GM13977 (cell line): ENCODE measurements at places on chromosomes 3 and 15.

DNA sequence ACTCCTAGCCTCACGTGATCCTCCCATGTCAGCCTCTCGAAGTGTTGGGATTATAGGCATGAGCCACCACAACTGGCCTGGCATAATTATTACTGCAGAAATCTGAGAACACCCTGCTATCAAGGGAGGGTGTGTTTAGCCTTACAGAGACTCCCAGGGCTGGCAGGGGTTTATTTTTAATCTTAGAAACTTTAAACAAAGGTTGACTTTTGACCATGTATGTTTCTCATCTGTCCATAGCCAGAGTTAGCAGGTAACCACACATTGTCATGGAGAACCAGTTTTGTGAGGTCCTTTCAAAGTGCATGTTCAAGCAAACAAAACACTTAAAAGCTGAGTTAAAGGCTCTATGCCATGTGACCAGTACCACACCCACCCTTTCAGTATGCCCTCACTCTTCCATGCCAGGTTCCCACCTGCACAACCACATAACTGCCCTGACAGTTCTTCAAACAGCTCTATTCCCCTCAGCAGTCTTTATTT is 11.1 kb downstream of the SIAH2 start:
- no peak for DNase-seq

GRCh38 chr3:46733026-46733800 is 15.5 kb upstream of the PRSS50 start:
- no peak for DNase-seq

DNA sequence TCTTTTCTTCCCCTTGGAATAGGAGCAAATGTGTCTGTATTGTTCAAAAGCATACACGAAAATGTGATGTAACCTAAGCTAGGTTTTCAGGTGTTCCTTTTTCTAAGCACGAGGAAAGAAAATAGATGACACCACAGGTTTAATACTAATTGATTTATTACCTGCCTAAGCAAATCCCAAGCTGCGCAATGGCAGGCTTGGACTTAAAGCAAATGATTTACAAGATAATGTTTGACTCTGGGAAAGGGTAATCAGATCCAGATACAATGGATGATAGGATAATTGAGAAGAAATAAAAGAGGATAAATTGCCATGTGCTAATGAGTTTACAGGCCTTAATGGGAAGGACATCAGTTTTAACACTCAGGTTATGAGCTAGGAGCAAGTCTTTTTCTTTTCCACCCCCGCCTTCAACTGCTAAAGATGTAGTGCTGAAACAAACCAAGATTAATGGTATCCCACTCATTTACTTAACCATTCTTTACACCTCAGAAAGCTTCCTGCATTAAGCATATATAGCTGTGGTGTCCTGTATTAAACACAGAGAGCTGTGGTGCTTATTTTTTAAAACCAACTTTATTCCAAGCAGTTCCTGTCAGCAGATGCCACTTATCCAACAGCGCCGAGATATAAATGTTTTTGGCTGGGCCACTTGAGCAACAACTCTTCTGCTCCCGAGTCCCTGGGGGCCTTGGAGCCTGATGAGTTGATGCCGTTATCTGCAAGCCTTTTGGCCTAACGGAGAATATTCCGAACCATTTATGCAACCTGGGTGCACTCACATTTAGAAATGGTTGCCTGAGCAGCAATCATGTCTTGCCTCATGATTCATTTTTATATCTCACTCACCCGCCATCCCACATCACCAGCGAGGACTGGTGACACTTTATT is 205.5 kb downstream of the MECOM start:
- no peak for DNase-seq

GRCh38 chr3:24139463-24140412 is 194.7 kb downstream of the NR1D2 start:
- DNase-seq, result no peak

DNA sequence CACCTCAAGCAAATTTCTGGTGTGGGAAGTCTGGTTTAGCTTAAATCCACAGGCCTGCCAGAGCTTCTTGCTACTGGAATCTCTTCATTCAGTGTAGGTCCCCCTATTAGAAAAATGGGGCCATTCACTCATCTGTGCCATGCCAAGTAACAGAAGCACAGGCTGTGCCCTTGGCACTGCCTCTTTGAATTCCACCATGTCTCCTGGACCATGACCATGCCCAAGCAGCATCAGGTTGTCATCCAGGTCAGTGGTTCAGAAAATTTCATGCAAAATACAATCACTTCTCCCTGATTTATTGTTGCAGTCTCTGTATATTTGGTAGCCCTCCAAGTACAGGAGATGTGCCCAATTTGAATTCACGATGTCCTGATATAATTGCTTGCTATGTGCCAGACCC is 602.1 kb upstream of the ZNF385D start:
- DNase-seq, result no peak

DNA sequence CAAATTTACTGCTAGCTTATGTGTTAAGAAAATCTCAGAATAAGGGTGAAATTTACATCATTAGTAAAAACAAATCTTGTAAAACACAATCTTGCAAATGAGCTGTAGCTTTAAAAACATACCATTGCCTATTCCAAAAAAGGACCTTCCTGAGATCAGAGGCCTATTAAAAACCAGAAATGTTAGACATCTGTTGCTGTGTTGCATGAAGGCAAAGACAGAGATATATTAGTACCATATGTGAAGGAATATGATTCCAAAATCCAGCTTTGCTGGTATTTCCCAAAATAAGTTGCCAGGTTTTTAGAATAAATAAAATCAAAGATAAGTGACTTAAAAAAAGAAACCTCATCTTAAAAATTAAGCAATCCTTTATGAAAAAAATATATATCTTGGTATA is 504.1 kb upstream of the CDIN1 start:
- DNase-seq, result no peak

DNA sequence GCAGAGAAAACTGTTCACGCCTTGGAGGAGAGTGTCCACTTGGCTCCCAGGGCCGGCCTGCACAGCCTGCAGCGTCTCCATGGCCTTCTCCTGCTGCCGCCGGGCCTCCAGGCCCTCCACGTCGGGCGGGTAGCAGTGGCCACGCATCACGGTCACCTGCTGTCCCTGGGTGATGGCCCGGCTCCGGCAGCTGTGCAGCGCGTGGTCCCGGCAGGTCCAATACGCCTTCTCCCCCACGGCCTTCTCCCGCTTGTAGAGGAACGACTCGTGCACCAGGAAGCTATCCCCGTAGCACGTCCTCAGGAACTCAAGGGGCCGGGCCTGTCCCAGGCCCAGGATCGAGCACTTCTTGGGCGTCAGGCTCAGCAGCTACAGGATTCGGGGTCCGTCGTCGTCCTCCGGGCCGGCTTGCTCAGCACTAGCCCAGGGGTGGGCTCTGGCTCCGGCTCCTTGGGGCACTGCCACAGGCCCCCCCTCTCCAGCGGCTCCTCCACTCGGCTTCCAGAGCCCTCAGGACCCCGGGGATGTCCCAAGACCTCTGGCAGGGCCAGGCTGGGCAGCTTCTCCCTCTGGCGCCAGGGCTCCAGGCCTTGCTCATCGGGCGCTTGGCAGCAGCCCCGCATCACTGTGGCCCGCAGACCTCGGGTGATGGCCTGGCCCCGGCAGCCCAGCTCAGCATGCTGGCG is 83.6 kb upstream of the FXR1 start:
- DNase-seq, result no peak

GRCh38 chr15:55858661-55859060 is 115.7 kb upstream of the PRTG start:
- DNase-seq, result no peak

DNA sequence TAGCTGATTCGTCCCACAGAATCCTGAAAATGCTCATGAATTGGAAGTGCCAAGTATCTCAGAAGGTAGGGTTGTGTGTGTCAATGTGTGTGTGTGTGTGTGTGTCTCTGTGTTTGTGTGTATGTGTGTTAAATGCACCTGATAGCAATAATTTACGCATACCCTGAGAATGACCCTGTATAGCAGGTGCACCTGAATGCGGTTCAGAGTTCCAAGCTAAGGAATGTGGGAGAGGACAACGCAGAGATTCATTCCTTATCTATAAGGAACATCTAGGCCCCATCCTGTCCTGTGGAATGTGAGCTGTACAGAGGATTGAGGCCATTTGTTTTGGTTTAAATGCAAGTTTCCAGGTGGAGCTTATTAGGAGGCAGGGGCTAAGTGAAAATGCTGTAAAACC is 49.1 kb upstream of the NEDD4 start:
- no peak for DNase-seq

GRCh38 chr3:44210967-44211366 is 30.7 kb upstream of the TOPAZ1 start:
- no peak for DNase-seq

GRCh38 chr15:101538177-101538576 is 48.7 kb upstream of the PCSK6 start:
- no peak for DNase-seq

- DNase-seq, result no peak
These were observed 38.0 kb downstream of the ACAN start for GRCh38 chr15:88841236-88841635.

DNA sequence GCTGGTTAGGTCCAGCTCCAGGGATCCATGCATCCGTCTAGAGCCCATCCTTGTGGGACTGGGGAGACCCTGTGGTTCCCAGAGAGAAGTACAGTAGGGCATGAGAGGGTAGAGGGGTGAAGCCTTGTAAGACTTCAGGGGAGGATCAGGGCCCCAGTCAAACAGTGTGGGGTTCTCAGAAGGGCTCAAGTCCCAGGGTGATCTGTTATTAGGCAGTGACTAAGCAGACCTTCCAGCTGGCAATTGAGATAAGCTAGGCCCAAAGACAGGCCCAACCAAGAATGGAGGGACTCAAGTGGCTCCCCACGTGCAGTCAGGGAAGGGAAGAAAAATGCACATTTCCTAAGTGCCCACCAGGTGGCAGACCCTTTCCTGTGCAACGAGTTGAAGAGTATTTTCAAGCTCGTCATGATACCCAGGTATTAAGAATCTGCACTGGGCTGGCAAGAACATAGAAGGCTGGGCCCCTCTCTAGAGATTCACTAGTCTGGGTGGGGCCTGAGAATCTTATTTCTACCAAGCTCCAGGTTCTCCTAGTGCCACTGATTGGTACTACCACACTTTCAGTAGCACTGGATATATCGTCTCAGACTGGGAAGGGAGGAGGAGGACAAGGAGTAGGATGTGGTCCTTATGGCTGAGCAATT is 240.8 kb downstream of the NR1D2 start:
- peak; percentile 26 for DNase-seq

- no peak for DNase-seq
These were observed 4.2 kb upstream of the FGF7 start for GRCh38 chr15:49418811-49419210.

DNA sequence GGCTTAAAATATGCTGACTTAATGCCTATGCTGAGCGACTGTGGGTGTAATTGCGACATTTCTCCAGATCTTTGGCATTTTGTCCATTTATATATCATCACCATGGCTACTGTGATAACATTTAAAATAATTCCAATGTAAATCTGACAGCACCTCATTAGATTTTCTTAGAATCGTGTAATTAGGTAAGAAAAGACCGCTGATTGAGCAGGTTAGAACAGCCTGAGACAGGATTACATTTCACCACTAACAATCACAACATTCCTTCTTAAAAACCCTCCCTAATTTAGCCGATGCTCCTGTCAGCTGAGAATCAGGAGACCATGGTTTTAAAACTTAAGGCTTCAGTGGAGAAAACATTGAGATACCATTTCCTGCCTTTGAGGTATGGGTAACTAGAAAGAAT is 455.3 kb upstream of the PDZRN3 start:
- DNase-seq, result no peak

DNA sequence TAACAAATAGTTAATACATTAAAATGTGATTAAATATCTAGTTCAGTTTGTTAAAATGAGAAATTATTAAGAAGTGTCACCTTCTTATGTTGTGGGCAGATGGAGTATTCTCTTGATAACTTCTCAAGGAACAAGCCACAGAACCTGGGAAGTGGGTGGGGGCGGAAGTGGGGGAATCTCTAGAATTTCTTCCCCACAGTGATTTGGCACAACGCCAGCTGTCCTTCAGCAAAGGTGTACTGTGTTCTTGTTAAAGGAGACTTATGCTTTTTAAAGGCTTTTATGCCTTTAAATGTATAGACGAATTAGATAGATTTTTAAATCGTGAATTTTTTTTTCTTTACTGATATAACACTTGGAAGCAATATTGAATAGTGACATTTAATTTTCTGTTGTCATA is 42.4 kb downstream of the SEC22A start:
- DNase-seq, result no peak

DNA sequence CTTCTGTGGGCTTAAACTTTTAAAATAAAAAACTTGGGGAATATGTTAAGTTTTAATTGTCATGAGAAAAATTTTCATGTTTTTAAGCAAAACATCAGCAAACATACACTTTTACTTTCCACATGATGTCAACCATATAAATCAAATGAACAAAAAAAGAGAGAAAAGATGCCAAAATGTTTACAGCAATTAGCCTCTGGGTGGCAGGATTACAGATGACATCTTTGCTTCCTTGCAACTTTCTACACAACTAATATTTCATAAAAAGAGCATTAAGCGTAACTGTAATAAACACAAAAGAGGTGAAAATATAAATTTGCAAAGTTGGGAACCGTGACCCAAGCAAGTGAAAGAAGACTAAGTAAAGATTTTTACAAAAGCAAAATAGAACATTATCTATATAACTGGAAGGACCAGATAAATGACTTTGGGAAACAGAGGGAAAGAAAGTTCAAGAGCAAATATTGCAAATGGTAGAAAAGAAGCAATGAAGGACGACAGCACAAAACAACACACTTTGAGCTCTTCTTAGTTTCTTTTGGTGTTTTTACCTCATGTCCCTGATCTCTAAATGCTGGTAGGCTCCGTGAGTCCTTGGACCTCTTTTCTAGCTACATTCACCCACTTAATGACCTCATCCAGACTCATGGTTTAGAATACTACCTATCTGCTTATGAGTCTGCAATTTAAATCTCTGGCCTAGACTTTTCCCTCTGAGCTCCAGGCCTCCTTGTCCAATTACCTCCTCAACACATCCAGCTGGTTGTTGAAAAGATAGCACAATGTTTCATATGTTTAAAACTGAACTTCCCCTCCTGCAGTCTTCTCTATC is 9.4 kb downstream of the TP53BP1 start:
- no peak for DNase-seq

GRCh38 chr3:140258222-140258724 is 323.3 kb downstream of the CLSTN2 start:
- no peak for DNase-seq

GRCh38 chr15:51829376-51830275 is at the start of gene TMOD3:
TSS of gene TMOD3 (plus strand) at chr15:51829653. CDS start at chr15:51862885, 33,232 bp downstream.
- DNase-seq, result peak; percentile 95

- no peak for DNase-seq
These were observed 190.2 kb downstream of the RORA start for GRCh38 chr15:61038910-61039309.

GRCh38 chr3:133831966-133832801 is 26.6 kb downstream of the SRPRB start:
- DNase-seq, result no peak

DNA sequence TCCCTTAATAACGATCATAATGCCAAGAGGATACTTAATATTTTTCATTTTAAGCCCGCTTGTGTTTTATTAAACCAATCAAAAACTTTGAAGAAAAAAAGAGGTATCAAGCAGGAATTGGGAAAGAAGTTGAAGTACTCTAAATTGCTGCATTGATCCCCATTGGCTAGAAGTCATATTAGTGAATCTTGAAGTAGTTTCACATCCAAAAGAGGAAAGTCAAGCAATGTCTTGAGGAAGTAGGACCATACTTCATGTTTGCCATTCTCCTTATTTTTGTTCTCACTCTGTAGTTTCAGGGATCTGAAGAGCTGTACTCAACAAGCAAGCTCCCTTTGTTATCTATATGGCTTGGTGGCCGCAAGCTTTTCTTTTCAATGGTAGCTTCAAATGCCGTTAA is 2.2 kb downstream of the SCAANT1 start:
- no peak for DNase-seq

- peak; percentile 1 for DNase-seq
These were observed 73.2 kb upstream of the DLG1 start for GRCh38 chr3:197371591-197372046.
